Activated effector memory CD4-positive, alpha-beta T cell treated with Interleukin-2 at 50 U/mL for 16 hours (primary cell): ENCODE measurements at places on chromosomes 7 and 10.

DNA sequence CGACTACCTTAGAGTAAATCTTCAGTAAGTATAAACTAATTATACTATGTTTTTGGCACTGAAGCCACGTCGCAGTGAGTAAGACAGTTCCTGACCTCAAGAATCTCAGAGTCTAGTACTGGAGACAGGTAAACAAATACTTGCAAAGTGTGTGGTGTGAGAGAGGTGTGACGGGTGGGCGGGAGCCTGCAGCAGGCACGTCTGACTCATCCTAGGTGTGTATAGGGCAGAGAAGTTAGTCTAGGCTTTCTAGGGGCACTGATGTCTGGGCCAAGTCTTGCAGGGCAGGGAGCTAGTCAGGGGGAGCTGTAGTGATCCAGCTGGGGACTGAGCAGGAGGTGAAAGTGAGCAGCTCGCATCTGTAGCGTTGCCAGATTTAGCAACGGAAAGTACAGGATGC lies 35.9 kb upstream of the SFTPD start:
- no peak for DNase-seq

DNA sequence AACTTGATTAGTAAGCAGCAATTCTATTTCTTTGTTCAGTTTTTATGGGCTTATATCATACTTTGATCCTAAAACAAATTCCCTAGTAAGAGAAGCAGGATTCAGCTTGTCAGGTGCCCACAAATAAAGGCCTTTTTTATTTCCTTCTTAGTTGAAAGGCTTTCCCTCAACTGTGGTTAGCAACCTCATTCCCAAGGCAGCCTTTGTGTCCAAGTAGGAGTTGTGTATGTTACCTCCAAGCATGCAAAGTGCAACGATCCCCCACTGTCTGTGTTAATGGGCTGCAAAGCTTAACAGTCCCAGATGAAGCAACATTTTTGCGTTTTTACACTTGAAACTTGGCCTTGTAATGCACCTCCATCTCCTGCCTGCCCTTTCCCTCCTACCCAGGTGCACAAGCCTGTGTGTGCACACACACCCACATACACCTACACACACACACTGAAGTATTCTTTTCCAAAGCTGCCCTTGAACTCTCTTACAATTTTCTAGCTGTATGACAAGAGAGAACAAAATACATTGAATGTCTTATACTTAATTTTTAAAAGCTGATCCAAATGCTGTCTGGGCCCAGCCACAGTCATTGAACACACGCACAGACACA lies 278.2 kb downstream of the SNX13 start:
- no peak for DNase-seq

- DNase-seq, result no peak
Measured at GRCh38 chr10:110530131-110530831, 32.6 kb downstream of the DUSP5 start.

- DNase-seq, result no peak
Measured at GRCh38 chr10:129717816-129718547, 246.1 kb downstream of the EBF3 start.

- no peak for DNase-seq
Measured at GRCh38 chr7:123024989-123025758, 29.7 kb upstream of the TAS2R16 start.

DNA sequence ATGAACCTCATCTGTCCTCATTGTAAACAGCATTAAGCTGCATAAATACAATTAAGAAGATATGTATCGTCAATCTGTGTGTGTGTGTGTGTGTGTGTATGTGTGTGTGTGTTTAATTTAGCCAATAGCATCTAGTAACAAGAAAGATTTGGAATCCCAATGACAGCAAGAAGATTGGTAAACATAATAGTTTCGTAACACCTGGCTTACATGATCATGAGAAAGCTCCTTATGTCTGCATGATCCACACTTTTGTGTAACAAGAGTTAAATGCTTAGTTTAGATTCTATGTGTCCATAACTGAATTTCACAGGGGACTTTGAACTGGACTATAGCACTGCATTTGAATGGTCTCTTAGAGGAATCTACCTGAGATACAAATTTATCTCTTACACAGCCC lies 191.0 kb upstream of the BET1 start:
- DNase-seq, result no peak

- DNase-seq, result no peak
Measured at GRCh38 chr7:17236171-17236570, 62.3 kb upstream of the AHR start.

DNA sequence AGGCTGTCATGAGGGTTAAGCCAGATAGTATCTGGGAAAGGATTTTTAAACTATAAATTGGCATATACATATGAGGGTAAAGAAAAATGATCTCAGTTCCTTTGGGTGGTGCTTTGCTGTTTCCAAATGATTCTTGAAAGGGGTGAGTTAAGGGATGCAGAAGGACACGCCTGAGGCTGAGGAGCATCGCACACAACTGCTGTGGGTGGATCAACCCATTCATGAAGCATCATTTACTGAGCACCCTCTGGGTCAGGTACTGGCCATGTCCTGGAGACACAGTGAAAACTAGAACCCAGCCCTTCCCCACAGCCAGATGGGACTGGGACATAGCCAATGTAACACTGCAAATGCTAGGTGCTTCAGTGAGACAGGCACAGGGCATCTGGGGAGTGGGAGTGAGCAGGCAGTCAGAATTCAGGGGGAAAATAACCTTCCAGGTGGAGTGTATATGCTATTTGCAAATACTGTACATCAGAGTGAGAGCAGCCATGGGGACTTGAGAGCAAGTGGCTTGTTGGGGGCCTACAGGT lies 112.1 kb downstream of the WDFY4 start:
- DNase-seq, result no peak

DNA sequence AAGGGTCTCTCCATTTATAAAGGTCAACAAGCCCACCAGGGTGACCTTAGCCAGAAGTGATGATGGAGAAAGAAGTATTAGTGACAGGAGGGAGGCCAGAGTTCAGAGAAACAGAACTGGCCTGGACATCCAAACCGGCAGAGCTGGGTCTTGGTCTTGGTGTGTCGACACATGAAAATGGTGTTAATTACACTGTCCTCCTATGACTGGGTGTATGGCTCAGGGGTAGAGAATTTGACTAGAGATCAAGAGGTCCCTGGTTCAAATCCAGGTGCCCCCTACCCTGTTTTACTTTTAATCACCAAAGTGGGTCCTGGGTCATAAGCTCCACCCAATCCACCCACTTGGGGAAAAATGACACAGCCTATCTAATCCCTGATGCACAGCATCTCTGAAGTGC lies 110.6 kb upstream of the ZNF746 start:
- DNase-seq, result no peak

DNA sequence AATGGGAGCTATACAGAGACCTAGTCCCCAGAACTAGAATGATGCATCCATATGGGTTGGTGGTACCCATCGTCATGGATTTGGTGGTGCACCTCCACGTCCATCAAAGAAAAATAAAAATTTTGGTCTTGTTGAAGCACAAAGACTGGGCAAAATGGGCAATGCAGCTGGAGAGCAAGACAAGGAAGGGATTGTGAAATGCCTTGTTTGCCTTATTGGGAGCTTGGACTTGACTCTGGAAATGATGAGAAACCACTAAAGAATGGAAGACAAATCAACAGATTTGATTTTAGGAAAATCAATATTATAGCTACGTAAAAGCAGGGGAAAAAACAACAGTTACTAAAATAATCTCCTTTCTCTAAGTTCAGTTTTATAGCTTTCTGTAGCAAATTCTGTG lies 150.9 kb downstream of the CPED1 start:
- no peak for DNase-seq

GRCh38 chr10:51321980-51322379 lies 247.7 kb downstream of the PRKG1 start:
- no peak for DNase-seq

GRCh38 chr10:70331486-70332268 lies 47.9 kb upstream of the NPFFR1 start:
- DNase-seq, result no peak

DNA sequence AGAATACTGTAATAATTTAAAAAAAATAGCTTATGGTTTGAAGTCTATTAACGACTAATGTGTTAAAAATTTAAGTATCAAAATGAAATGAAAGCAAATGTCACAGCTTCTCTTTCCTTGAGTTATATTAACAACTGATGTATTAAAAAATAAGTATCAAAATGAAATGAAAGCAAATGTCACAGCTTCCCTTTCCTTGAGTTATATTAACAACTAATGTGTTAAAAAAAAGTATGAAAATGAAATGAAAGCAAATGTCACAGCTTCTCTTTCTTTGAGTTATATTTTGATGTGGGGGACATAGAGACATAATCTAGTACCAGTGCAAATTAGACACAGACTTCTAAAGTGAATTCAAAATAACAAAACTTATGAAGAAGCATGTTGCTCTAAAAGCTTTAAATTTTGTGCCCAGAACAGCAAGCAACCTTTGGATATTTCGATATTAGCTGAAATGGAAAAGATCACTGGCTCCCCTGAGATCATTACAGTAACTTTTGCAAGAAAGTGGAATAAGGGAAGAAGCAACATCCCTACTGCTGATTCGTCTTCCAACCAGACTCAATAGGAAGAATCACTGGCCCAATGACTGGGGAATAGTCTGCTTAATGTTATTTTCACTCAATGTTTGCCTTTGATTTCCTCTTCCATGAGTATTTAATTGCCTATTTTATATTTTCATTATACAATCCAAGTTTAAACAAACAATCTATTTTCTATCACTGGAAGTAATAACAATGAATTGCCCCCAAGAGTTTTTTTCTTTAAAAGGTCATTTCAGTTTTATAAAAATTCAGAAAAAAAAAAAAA lies 8.0 kb downstream of the SKAP2 start:
- DNase-seq, result no peak

DNA sequence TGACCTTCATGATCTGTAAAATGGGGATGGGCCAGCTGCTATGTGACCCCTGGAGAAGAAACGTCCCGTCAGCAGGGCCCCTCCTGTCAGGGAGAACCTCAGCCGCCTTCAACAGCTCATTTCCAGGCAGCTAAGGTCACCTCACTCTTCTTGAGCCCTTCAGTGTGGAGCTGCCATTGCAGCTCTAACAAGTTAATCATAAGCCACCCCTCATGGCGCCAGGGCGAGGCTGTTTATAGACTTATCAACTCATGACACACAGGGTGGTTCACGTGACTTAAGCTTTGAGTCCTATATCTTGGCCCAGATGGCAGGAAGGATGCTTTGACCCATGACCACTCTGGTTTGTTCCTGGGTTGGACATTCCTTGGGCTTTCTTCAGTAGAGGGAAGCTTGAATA lies 315.1 kb downstream of the TNS3 start:
- no peak for DNase-seq
